IMR-90 (cell line): ENCODE measurements at places on chromosomes 5 and 9. TPM values are rescaled to one million over a fixed set of nuclear protein-coding genes. Genes with fewer than 3 reads are reported as not detected.

GRCh38 chr5:10518347-10518746 is 45.5 kb upstream of the ANKRD33B start:
- DNase-seq = peak; percentile 55

DNA sequence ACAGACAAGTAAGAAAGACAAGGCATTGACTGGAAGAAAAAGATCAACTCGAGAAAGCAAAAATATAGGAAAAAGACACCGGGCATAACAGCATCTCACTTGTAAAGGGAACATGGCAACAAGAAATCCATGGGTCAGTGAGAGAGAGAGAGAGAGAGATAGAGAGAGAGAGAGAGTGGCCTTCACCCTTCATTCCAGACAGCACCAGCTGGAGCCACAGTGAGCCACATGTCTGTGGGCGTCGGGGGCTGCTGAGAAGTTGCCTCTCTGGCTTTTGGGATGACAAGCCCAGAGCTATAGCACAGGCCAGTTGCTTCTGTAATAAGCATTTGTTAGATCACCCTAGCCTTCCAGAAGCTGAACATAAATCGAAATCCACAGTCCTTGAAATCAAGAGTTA is 20.3 kb upstream of the ENC1 start:
- no peak for DNase-seq

DNA sequence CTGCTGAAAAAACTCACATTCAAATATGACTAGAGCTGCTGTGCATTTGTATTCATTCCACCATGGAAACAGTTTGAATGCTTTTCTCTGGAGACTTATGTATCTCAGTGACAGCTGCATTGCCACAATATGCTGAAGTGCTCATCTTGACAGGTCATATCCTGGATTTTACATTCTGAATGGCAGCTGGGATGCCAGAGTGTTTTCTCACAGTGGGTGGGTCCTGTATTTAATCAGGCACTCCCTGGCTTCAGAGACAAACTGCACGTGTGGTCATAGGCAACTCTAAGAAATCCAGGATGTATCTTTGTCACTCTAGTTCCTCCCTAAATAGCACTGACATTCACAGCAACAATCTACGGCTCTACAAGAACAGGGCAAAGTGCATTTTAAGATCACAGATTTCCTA is 75.6 kb downstream of the ST8SIA4 start:
- no peak for DNase-seq

GRCh38 chr5:67659288-67659687 is 462.7 kb upstream of the CD180 start:
- no peak for DNase-seq

DNA sequence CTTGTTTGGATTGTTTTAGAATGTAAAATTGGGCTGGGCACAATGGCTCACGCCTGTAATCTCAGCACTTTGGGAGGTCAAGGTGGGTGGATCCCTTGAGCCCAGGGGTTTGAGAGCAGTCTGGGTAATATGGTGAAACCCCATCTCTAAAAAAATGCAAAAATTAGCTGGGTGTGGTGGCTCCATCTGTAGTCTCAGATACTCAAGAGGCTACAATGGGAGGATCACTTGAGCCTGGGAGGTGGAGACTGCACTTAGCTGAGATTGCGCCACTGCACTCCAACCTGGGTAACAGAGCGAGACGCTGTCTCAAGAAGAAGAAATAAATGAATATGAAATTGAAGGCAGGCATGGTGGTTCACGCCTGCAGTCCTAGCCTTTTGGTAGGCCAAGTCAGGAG is 21.3 kb downstream of the MAML1 start:
- no peak for DNase-seq

GRCh38 chr5:115510145-115510645 is 34.4 kb downstream of the FEM1C start:
- no peak for DNase-seq

DNA sequence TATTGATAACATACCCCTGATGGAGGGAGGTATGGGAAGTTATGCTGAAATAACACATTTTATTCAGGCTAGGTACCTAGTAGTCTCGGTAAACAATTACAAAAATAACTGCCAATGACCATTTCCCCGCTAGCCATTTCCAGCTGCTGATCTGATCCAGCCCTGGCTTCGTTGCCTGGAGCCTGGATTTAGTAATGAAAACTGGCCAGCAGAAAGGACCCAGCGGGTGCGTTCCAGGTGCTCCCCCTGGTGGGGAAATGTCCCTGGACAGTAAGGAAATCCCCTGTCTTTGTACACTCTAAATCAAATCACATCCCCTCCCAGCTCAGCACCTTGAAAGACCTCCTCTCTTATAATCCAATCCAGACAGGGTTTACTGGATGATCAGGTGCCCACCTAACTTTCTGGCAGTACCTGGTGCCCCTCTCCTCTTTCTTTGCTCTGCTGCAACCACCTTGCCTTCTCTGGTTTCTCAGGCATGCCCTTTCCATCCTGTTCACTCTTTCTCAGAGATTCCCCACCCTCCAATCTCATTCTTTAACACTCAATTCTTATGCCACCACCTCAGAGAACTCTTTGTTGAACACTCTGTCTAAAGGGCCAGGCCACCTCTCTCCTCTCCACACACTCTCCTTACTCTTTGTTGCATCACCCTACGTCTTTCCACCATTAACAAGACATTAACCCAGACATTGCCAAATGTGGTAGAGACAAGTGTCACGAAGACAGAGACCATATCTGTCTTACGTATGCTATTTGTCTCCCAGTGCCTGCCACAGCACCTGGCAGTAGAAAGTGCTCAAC is 50.1 kb upstream of the SMAD5 start:
- DNase-seq = peak; percentile 77

DNA sequence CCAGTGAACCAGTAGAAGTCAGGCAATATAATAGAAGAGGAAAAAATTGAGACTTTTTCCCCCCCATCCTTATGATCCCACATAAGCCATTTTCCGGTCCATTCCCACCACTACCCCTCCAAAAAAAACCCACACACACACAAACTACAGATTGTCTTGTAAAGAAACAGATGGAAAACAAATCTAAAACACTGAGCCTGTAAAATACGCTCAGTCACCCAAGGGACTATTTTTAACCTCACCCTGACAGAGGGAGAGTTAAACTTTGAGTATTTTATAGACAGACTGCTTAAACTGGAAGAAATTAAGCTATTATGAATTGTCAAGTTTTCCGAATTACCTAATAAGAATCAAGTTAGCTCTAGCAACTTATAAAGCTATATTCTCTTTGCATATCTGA is 471.8 kb upstream of the C9orf72 start:
- no peak for DNase-seq

SLC46A2 gene
- not detected in 2 replicates for polyA plus RNA-seq

CTXN3 gene
- not detected in 2 replicates for polyA plus RNA-seq

BAAT gene
- polyA plus RNA-seq = not detected in 2 replicates

TRIM36 gene
- 0.10 and 0.16 TPM in 2 replicates for polyA plus RNA-seq

IL4 gene
- polyA plus RNA-seq = not detected in 2 replicates
